ENCODE measurements at places on chromosomes 12 and 14. TPM values are rescaled to one million over a fixed set of nuclear protein-coding genes. Genes with fewer than 3 reads are reported as not detected.

MAP4K5 gene
- 47.5 TPM for total RNA-seq

KRT83 gene
- total RNA-seq, result not detected

TAS2R43 gene
- total RNA-seq, result 1.6 TPM

WIF1 gene
- total RNA-seq, result not detected

- H3K4me3 ChIP-seq, result peak overlapping the region; percentile 10
- peaks cover 92% of the 10 kb centered on the region for H3K4me1 ChIP-seq
- H3K27ac ChIP-seq, result peak overlapping the region; percentile 85
These were observed 60.6 kb downstream of the BCL11B start for GRCh38 chr14:99211410-99211809.

GRCh38 chr12:29048787-29049186 is 100.3 kb upstream of the FAR2 start:
- no peak overlapping the region for H3K4me3 ChIP-seq
- H3K4me1 ChIP-seq, result no peaks in the 10 kb centered on the region
- H3K36me3 ChIP-seq, result no peaks in the 10 kb centered on the region
- H3K27ac ChIP-seq, result no peak overlapping the region
- no peak for DNase-seq

DNA sequence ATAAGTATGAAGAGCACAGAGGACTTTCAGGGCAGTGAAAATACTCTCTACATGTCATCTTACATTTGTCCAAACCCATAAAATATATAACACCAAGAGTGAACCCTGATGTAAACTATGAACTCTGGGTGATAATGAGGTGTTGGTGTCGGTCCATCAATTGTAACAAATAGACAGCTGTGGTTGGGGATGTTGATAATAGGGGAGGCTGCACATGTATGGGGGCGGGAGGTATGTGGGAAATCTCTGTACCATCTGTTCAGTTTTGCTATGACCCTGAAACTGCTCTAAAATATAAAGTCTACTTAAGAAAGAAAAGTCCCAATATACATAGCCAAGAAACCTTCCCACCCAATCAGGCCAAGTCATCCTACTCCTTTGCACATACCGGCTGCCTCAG is 88.5 kb downstream of the GPR135 start:
- H3K4me3 ChIP-seq, result no peak overlapping the region
- no peak for DNase-seq
- H3K27ac ChIP-seq, result no peak overlapping the region
- no peaks in the 10 kb centered on the region for H3K27me3 ChIP-seq
- no peaks in the 10 kb centered on the region for H3K36me3 ChIP-seq
- H3K4me1 ChIP-seq, result no peaks in the 10 kb centered on the region

DNA sequence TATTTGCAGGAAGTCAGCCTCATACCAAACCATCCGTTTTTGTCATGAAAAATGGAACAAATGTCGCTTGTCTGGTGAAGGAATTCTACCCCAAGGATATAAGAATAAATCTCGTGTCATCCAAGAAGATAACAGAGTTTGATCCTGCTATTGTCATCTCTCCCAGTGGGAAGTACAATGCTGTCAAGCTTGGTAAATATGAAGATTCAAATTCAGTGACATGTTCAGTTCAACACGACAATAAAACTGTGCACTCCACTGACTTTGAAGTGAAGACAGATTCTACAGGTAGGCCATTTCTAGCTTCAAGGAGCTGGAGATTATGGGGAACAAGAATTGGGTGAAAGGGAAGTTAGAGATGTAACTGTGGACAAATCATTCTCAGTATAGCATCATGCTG is 126.1 kb downstream of the DAD1 start:
- no peaks in the 10 kb centered on the region for H3K27me3 ChIP-seq
- no peak overlapping the region for H3K4me3 ChIP-seq
- no peaks in the 10 kb centered on the region for H3K4me1 ChIP-seq
- H3K36me3 ChIP-seq, result no peaks in the 10 kb centered on the region
- DNase-seq, result no peak
- no peak overlapping the region for H3K27ac ChIP-seq

GRCh38 chr12:57190037-57190436 is 26.6 kb upstream of the NXPH4 start:
- no peak overlapping the region for H3K4me3 ChIP-seq
- no peaks in the 10 kb centered on the region for H3K36me3 ChIP-seq
- H3K27ac ChIP-seq, result no peak overlapping the region
- no peaks in the 10 kb centered on the region for H3K4me1 ChIP-seq
- DNase-seq, result no peak

- peak overlapping the region; percentile 70 for H3K4me3 ChIP-seq
- no peaks in the 10 kb centered on the region for H3K36me3 ChIP-seq
- H3K27me3 ChIP-seq, result no peaks in the 10 kb centered on the region
- H3K4me1 ChIP-seq, result peaks cover 76% of the 10 kb centered on the region
These were observed 1.5 kb downstream of the INF2 start for GRCh38 chr14:104690861-104691455.

Measured in naive thymus-derived CD4-positive, alpha-beta T cell (primary cell).